Kidney epithelial cell (primary cell): ENCODE measurements at places on chromosomes 3 and 15.
A peak's percentile ranks its signal among the peaks of the same experiment; 100 is the strongest.

- no peak for DNase-seq
Observed at GRCh38 chr3:159763602-159764489, 224.8 kb upstream of the IL12A start.

- no peak for DNase-seq
Observed at GRCh38 chr3:135752851-135753250, 212.7 kb upstream of the PPP2R3A start.

DNA sequence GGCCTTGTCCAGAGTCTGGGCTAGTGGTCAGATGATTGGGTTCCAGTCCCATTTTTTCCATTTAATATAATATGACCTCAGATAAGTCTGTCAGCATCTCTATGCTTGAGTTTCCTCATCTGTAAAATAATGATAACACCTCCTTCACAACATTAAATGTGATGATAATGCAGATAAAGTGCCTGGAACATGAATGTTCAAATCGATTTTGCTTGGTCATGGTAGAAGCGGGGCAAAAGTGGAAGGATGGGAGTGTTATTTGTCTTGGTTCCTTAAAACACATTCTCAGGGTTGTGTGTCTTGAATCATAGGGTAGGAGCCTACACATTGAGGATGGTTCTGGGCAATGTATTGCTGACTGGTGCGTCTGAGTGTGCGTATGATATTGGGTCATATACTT, 16.9 kb downstream of the ARIH2 start:
- DNase-seq: no peak

DNA sequence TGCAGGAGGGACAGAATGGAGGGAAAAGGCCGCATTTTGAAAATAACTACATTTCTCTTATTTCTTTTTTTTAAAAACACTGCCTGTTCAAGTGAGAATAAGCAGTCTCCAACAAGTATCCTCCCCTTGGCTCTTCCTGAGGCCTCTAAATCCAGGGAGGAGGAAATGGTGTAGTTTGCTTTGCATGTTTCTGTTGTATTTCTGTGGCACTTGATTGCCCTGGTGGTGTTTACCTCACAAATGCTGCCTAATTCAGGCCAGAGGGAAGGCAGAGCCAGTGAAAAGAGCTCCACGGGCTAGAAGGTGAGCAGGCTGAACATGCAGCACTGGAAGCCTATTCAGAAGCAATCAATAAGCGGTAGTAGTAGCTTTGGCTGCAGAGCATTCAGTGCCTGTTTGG, 149.3 kb upstream of the ATP11B start:
- no peak for DNase-seq

DNA sequence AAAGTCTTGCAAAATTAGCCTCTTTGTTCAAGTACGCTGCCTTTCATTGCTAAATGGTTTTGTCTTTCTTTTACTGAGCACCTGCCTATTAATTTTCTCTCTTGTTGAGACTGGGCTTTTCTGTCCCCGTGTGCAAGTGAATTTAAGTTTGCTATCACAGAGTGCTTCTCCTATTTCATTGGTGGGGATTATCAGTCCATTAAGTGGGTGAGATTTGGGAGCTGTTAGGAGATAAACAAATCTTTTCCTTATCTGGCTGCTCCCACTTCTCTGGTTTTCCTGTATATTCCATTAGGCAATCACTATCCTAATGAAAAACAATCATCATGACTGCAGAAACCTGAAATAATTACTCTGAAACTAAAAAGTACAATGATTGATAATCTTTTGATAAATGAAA, 254.2 kb downstream of the NR1D2 start:
- no peak for DNase-seq

DNA sequence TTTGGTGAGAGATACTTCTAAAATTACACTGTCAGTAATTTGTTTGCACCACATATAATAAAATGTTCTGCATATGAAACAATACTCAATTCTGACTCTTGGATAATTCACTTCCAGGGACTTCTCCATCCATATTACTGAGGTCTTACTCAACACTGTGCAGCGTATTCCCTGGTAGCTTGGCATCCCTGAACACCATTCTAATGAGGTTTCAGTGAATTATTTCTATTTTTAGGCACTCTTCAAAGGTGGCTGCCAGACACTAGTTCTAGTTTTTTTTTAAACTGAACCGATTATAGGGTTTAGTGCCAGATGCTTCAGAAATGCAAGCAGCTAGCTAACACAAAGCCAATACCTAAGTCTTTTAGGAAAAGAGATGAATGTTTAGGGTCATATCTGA, 283.3 kb downstream of the FEZF2 start:
- DNase-seq: no peak

DNA sequence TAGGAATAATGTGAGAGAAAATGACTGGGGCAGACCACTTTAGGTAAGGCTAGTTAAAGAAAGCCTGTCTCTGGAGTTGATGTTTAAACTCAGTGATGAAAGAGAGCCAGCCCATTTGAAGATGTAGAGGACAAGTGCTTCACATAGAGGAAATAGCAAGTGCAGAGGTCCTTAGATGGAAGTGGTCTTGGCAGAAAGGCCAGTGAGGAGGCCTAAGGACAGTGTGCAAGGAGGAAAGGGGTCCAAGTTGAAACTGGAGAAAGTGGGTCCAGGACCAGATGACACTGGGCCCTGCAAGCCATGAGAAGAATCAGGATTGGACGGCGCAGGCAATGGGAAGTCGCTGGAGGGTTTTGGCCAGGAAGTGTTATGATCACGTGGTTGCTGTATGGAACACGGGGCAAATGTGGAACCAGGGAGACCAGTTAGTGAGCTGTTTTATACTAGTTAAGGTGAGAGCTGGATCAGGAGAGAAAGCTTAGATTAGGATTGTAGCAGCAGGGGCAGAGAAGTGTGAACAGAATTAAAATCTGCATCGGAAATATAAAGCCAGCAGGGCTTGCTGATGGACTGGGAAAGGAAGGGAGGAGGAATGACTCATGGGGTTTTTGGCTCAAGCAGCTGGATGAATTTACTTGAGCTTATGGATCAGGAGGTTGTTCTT, 48.0 kb upstream of the SCAANT1 start:
- DNase-seq: no peak

GRCh38 chr15:25776071-25776746, 86.9 kb downstream of the ATP10A start:
- DNase-seq: no peak

- DNase-seq: peak; percentile 89
Observed at GRCh38 chr15:32688151-32688639, 29.6 kb upstream of the GREM1 start.

- no peak for DNase-seq
Observed at GRCh38 chr3:122661633-122662032, 19.0 kb upstream of the PARP14 start.

DNA sequence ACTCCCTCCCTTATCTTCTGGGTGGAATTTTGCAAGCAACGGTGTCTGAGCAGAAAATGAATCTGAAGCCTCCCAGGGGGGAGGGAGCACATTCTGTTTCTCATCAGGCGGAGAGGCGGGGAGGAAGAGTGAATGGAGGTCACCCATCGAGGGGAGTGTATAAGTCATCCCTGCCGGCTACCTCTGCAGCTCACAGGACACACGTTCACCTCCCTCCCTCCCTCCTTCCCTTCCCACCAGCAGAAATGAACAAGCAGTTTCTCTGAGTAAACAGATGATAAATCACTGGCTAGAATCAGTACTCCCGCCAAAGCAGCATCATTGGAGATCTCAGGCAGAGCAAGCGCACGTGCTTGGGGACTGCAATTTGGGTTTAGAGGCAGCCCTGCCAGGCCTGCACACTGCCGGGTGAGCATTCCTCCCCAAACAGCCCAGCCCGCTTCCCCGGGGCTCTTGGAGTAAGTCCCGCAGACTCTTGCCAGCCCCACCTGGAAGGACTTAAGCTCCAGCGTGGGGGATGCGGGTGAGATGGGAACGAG, 38.3 kb downstream of the CPN2 start:
- DNase-seq: no peak

DNA sequence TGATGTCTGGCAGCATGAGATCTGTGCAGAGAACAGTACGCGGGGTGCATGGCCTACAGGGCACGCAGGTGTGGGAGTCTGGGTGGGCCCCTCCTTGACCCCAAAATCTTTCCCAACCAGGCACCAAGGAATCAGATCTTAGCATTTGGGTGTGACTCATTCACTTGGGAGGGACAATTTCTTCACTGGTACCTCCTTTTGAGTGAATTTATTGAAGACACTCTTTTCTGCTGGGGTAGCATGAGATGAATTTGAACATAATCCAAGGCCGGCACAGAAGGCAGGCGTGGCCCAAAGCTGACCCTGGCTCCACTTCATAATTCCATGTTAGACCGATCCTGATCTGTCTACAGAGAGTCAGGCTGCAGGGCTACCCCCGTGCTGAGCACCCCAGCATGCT, 30.6 kb upstream of the CDV3 start:
- DNase-seq: no peak

DNA sequence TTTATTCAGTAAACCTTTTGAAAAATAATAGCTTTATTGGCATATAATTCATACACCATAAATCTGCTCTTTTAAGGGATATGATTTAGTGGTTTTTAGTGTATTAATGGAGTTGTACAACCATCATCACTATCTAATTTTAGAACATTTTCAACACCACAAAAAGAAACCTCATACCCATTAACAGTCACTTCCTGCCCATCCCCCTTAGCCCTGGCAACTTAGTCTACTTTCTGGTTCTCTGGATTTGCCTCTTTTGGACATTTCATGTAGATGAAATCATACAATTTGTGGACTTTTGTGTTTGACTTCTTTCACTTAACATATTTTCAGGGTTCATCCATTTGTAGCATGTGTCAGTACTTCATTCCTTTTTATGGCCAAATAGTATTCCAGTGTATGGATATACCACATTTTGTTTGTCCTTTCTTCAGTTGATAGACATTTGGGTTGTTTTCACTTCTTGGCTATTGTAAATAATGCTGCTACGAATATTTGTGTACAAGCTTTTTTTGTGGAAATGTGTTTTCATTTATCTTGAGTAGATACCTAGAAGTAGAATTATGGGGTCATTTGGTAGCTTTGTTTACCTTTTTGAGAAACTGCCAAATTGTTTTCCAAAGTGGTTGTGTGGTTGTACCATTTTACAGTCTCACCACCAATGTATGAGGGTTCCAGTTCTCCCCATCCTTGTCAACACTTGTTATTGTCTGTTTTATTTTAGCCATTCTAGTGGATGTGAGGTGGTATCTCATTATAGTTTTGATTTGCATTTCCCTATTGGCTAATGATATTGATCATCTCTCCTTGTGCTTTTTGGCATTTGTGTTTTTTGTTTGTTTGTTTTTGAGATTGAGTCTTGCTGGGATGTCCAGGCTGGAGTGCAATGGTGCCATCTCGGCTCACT, 45.8 kb downstream of the SMAD3 start:
- DNase-seq: no peak

DNA sequence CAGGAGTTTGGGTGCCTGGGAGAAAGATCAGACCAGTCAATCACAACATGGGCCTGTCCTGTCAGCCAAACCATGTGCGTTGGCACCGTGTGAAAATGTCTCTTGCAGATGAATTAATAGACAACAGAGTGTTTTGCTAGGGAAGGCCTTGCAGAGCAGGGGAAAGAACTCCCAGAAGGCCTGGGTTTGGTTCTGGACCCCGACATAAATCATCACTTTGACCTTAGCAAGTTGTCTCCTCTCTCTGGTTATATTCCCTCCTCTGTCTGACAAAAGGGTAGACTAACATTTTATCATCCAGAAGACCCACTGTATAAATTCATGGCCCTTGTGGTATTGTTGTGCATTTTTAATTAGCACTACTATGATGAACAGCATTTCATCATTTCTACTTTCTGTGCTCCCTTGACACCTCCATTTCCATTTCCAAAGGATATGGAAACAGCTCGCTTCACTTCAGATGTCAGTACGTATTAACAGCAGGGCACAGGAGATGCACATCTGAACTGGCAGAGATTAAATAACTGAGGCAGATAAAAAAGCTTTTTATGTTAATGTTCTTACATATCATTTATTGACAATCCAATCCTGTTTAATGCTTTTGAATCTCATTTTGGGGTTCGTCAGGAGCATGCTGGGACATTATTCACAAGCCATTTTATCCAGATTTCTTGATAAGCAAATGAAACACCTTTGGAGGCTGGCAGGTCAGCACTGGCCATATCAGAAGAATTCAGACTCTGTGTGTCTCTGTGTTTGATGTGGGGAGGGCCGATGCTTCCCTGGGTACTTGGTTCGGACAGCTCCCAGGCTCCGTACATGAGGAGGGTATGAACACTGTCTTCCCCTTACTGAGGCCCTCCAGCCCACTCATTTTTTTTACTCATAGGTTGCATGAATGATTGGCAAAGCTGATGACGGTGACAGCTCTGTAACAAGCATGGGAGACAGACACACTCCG, 28.2 kb upstream of the IL12A start:
- DNase-seq: no peak

DNA sequence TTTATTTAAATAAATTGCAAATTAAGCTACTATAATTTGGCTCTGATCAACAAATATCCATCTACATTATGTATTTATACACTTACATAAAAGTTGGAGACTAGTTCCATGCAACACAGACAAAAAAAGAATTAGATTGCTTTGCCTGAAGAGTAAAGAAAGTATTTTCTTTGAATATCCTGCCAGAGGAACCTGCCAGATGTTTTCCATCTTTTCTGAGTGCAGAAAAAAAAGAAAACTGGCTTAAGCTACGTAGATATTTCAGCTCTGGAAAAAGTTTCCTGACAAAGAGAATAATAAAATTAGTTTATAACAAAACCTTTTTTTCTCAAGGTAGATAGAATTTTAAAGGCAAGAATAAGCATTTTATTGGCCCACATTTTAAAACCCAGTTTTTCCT, 607.5 kb upstream of the NAALADL2 start:
- no peak for DNase-seq

DNA sequence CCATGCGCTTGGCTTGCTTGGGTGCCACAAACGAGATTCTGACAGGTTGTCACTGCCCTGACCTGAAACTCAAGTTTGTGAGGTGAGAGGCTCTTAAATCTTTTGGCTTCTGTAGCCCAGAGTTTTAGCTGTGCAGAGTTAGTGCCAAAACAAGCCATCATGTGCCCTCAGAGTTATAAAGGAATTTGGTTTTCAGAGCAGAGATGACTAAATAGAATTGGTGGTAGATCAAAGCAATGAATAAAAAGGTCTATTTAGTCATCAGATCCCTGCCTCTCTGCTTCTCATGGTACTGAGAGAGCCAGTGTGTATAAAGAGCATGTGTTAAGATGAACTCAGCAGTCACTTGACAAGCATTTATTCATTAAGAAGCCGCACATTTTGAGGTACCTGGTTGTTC, 207.5 kb upstream of the DPH6 start:
- peak; percentile 14 for DNase-seq

- DNase-seq: peak; percentile 32
Observed at GRCh38 chr3:20658491-20658890, 472.5 kb upstream of the SGO1 start.

- DNase-seq: peak; percentile 26
Observed at GRCh38 chr3:143526011-143526545, 322.2 kb downstream of the SLC9A9 start.
